ENCODE measurements at places on chromosomes 4 and X.
A peak's percentile ranks its signal among the peaks of the same experiment; 100 is the strongest.

DNA sequence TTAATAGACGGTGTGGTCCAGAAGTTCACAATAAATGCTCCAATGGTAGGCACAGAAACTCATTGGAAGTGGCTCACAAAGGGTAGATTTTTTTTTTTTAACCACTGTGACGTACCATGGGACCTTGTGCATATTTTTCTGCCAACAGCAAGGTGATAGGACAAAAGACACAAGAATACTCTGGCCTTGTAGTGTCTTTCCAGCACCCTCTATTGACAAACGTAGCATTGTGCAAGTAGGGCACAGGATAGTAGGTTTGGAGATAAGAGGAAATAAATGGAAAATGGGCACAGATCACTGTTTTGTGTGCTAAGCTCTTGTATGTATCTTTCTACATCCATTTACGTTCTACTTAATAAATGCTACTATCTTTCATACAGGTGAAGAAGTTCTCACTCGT, 2054.9 kb downstream of the PCDH7 start:
- DNase-seq, result no peak

- peak; percentile 12 for DNase-seq
These were observed 34.8 kb downstream of the UBE2K start for GRCh38 chr4:39732728-39733127.

DNA sequence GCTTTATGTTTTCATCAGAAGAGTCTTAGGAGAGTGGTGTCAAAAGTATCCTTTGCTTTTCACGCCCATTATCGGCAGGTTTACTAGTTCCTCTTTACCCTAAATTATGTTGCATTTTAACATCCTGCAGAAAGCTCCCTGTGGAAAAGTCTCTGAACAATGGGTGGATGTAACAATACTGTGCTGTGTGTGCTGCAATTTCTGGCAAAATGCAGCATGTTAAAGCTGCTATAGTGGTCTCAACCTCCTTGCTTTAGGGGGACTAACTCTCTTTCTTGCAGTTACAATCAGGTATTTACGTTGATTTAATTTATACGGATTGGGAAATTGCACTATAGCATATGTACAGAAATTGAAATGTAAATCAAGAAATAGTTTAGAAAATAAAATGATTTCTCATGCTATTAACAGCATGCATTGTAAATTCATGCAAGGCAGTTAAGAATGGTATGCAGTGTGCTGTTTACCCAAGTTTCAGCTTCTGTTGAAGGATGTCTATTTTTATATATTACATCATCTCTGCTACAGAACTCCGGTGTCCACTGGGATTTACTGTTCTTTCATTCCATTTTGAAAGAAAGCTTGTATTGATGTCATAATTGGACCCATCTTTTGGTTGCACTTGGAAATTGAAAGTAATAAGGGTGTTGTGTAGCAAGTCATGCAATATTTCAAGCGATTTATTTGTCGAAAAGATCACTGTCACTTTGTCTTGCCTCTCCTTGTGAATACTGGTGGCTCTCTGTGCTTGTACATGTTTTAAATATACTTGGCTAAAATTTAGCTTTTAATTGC, 145.7 kb downstream of the RAPGEF2 start:
- peak; percentile 18 for DNase-seq

DNA sequence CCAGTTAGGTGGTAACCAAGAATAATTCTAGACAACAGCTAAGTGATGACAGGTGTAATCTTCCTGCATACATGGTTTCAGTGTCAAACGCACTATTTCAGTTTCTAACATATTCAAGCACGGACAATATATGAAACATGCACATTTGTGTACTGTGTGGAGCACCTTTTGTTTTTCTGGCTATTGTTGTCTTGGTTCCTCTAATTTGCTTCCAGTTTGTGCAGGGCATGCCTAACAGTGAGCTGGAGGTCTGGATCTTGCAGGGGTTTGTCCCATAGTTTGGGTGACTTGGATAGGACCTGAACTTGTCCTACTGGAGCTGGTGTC, 70.5 kb upstream of the TBC1D9 start:
- DNase-seq, result no peak

DNA sequence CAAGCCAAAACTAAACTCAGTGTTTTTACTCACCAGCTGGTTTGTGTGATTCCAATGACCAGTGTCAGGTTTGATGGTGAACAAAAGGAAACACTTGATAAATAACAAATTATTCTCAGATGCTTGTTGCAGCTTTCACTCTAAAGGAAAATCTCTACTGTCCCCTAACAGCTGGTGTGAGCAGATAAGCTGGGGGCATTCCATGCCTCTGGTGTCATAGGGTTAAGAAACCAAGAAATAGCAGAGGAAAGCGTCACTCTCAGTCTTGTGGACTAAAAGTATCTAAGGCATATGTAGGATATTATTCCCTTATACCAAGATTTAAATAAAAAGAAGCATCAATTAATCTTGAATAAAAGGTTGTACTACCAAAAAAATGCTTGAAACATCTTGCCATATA, 24.3 kb downstream of the TRPC5 start:
- no peak for DNase-seq

GRCh38 chr4:54226404-54227255, 2.5 kb upstream of the PDGFRA start:
- DNase-seq, result no peak

DNA sequence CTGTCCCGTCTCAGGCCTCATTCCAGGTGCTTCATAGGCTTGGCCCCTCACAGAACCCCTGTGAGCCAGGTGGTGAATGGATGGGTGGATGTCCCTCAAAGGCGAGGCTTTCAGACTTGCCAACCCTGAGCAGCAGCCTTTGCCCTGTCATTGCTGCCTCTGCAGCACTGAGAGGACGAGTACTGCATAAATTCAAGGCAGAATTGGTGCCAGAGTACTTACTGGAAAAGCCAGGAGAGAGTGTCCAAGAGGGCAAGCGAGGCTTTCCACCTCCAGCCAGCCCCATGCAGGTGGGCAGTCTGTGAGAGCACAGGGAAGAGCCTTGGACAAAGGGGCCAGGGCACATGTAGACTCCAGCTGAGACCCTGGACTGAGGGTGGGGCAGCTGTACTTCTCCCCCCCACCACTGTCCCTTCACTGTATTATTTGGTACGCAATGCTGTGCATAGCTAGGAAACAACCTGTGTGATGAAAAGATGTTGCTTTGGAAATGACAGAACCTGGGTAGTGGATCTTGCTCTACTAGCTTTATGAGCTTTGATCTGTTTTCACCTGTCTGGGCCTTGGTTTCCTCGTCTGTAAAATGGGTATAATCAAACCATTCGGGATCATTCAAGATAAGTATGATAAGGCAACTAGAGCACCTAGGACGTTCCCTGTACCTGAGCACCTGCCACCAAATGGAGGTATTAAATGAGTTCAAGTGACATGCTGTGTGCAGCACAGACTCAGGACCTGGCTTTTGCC, 224.9 kb upstream of the PSAPL1 start:
- DNase-seq, result no peak

- no peak for DNase-seq
These were observed 95.7 kb upstream of the AFAP1 start for GRCh38 chr4:8035371-8035780.

DNA sequence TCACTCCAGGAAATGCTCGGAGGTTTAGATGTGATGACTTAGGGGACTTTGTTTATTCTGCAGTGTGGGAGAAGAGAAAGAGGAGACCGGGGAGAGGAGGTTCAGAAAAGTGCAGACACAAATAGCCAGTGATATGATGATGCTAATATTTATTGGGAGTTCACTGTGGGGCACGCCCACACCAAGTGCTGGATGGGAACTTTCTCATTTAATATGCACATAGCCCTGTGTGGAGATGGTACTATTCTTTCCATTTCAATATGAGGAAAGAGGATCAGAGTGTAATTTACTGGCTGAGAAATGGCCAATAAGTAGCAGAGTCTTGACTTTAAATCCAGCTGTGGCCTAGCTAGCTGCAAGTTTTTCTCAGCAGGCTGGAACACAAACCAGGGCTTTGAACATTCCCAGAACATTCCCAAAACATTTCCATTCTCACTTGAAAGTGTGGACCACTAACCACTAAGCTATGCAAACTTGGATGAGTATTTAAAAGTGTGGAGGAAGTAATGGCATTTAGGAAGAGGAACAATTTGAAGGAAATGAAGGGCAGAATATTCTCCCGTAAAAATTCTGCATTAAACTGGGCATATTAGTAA, 231.7 kb downstream of the HS3ST1 start:
- no peak for DNase-seq

DNA sequence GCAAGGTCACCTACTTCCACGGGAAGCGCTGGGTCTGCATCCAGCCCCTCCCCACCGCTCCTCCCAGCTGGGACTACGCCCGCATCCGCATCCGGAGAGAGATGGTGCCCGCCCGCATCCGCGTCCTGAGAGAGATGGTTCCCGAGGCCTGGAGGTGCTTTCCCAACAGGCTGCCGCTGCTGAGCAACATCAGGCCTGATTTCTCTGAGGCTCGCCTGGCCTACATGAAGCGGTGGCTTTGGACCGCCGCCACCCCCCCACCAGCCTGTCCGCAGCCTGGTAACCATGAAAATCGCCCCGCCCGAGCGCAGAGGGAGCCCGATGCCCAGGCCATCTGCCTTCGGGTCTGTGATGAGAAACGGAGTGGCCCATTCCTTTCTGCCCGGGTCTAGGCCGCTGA, 18.1 kb downstream of the CLTRN start:
- DNase-seq, result no peak

All from A549 (cell line).